ENCODE measurements at places on chromosomes 2 and 18.

GRCh38 chr2:164620873-164621763 lies at the start of gene GRB14:
Gene GRB14 (minus strand): TSS chr2:164621482. CDS start chr2:164621309, 173 bp downstream.
- DNase-seq, result peak; percentile 53

DNA sequence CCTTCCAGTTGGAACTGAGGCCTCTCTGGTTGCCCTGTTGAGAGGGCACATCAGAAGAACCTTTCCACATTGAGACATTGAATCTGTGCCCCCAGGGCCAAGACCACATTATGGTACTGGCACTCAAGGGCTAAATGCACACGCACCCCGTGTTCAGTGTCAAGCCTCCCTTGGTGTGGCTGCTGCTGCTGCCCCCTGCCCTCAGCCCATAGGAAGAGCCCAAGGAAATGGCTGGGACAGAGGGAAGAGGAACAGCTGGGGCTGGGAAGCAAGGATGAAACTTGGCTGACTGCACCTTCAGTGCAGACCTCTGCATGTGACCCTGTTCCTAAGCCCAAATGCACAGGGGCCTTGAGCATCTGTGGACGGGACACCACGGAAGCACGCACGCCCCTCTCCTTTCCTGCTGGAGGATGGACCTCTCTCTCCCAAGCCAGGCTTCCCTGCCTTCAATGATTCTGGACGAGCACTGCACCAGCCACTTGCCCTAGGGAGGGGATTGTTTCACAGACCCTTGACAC lies 40.2 kb downstream of the NIFK start:
- DNase-seq, result no peak

DNA sequence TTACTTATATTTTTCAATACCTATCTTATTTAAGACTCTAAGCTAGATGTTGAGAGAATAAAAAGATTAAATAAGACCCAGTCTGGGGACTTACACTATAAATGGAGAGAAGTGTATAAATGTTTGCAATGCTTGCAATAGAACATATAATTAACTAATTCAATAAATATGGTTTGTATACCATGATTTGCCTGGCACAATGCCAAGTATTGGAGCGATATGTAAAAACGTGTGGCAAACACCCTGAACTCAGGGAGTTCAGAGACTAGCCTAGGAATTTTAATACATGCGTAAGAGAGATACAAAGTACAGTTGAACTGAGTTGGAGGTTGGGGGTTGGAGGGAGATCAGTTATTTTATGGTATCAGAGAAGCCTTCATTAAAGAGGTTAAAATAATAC lies 251.8 kb upstream of the DDX18 start:
- no peak for DNase-seq

DNA sequence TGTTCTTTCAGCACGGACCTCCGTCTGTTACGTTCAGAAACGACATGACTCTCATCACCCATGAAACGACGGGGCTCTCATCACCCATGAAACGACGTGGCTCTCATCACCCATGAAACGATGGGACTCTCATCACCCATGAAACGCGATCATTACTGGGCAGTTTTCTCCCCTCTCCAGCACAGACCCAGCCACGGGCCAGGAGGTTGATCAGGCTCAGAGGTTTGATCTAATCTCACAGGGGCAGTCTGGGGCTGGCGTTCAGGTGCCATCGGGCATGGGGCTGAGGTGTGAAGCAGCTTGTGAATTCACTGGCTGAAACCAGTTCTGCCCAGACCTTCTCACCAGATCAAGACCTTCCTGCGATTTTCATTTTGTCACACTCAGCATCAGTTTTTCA lies 296.4 kb downstream of the NDUFA10 start:
- DNase-seq, result no peak

DNA sequence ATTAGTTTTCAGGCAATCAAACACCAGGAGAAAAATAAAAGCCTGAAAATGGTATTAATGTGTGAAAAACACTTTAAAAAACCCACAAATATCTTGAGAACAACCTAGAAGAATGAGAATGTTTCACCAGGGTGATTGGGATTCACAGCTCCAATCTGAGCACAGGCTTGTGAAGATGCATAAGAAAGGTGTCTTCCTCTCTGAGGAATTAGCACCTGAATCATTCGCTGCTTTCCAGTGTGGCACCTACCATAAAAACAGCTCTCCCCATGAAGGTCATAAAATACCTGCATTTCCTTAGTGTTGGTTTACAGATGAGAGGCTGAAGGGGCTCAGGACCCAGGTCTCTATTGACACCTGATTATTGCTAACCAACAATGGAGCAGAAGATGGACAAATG lies 499.7 kb upstream of the KLHL29 start:
- DNase-seq, result no peak

DNA sequence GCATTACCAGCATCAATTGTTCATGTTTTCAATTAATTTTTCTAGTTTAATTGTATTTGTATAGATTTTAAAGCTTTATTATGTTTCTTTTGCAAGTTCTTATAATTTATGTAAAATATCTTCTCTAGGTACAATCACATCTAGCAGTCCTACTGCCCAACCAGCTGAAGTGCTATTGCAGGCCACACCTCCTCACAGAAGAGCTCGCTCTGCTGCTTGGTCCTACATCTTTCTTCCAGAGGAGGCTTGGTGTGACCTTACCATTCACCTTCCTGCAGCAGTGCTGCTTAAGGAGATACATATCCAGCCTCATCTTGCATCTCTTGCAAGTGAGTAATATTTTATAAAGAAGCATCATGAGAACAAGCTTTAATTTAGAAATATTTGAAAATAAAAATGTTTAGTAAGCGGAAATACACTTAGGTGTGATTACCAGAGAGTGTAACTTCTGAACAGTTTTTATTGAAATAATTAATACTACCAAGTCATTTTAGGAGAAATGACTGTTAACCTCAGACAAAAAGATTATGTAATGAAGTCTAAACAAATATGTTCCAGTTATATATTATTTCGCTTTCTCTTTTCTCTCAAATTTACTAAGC lies 122.9 kb upstream of the TTC27 start:
- DNase-seq, result no peak

DNA sequence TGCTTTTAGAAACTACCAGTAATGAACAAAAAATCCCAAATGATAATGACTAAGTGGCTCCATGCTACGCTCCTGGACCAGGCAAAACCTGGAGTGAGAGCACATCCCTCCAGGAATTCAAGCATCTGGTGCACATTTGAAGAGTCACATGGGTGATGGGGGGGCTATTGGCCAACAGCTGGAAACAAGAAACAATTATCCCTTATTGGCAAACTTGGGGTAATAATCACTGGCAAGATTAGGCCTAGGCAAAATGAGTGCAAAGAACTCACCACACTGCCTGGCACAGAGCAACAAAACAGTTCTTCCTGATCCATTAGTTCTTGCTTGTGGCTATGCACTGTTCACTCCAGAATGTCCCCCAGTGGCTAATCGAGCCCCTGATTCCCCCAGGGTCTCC lies 66.1 kb downstream of the GYPC start:
- no peak for DNase-seq

Data from GM23248 (cell line).